Activated T-cell treated with anti-CD3 and anti-CD28 coated beads for 4 hours (primary cell): ENCODE measurements at places on chromosomes 4 and X.

GRCh38 chr4:83011689-83012199 is 1.1 kb upstream of the LIN54 start:
- DNase-seq, result no peak

DNA sequence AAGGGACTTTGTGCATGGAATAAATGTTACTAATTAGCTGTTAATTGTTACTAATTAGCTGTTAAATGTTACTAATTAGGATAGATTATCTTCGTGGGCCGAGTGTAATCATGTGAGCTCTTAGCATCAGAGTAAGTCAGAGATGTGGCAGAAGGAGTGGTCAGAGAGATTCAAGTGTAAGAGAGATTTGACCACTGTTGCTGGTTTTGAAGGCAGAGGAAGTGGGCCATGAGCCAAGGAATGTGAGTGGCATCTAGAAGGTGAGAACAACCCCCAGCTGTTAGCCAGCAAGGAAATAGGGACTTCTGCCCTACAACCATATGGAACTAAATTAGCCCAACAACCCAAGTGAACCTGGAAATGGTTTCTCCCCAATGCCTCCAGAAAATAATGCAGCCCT is 28.2 kb downstream of the ODAPH start:
- DNase-seq, result no peak

DNA sequence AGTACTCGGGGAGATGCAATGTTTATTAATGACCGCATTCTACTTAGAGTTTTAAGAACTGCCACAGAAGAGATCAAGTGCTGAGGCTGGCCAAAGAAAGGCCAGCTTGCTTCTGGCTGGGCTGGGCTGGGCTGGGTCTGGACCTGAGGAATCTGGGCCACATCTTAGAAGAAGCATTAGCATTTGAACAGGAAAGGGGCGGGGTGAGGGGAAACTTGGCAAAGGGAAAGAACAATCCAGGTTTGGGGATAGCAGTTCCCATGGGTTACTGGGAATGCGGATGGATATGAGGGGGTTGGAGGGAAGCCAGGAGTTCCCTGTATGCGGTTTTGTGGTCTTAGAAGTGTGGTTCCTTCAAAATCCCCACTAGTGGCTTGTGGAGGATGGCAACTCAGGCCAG is 83.3 kb downstream of the CLDN34 start:
- no peak for DNase-seq

DNA sequence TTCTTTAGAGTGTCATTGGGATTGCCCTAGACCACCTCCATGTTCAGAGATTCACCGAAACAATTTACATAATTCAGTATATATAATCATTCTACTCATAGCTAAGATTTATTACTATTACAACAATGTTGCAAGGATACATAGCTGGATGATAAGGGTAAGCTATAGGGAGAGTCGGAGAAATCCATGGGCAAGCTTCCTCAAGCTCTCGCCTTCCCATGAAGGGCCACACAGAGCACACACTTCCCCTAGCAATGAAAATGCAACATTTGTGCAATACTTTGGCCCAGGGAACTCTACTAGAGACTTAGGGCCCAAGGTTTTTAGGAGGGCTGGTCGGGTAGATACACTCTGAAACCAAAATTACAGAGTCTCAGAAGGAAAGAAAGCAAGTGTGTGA is 49.7 kb upstream of the ABCG2 start:
- DNase-seq, result no peak

GRCh38 chrX:154002215-154002719 is 17.4 kb downstream of the IRAK1 start:
- no peak for DNase-seq

- no peak for DNase-seq
Observed at GRCh38 chr4:136893573-136893972, 638.7 kb downstream of the PCDH18 start.

DNA sequence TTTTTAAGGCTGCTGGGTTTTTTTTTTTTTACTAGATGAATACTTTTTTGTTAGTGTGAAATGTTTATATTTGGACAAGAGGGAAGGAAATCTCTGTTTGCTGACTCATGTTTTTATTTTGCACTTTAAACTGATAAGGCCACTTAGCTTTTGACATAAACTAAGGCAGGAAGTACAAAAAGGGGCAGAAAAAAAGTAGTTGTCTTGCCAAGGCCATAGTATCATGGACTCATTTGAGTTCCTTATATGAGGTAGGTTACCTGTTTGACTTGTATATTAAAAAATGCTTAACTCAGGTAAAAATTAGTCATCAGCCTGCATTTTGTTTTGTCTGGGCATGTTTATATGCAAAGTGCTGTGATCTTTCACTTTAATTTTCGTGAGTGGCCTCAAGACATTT is 26.0 kb downstream of the SMAD1 start:
- no peak for DNase-seq

GRCh38 chr4:166682200-166682599 is 552.1 kb downstream of the SPOCK3 start:
- DNase-seq, result no peak

DNA sequence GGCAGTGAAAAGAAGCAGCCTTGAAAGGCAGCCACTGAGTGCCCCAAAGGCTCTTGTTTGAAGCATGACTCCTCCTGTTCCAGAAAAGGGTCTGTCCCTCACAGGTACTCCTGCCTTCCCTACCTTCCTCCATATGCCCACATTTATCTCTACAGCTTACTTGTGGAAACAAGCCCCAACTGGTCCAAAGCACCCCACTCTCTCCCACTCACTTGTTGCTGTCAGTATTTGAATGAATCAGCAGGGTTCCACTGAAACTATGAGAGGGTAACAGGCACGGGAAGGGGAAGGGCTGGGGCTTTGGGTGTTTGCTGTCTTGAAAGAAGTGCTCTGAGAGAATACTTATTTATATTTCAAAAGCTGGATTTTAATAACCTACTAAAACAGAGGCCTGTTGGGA is 34.9 kb downstream of the GPR143 start:
- DNase-seq, result no peak

DNA sequence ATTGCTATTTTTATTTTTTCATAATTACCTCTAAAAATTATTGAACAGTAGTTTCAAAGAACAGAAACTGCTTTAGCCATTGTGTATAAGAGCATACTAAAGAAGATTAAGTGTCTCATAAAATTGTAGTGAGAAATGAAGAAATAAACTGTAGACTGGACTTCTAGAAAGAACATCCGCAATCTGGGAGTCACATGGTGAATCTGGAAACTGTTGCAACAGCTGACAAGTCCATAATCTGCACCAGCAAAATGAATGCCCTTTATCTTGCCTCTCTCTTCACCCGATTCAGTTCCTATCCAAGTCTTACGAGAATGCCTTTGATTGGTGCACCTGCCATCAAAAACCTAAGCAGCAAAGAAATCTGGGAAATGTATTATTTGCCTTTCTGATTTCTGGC is 312.9 kb downstream of the NAF1 start:
- no peak for DNase-seq

- no peak for DNase-seq
Observed at GRCh38 chrX:63350465-63350877, 661 bp downstream of the SPIN4 start.

- no peak for DNase-seq
Observed at GRCh38 chr4:125582302-125582701, 267.5 kb downstream of the FAT4 start.

- DNase-seq, result no peak
Observed at GRCh38 chrX:38327775-38328081, 419 bp upstream of the RPGR start.

DNA sequence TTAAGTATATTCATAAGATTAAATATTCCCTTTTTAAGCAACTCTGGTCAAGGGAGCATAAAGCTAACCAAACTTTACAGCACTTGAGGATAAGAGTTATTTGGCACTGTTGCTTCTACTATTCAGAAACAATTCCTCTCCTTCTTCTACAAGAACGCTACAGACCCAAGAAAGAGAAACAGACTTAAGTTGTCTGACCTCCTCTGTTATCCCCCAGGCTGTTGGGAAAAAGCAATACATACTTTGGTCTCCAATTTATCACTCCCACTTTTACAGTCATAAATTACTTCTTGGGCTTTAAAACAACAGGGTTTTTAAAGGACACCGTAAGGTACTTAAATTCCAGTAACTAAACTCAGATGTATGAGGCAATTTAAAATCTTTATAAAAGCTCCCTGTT is 147.4 kb downstream of the COL25A1 start:
- no peak for DNase-seq

GRCh38 chrX:75746891-75747639 is 38.0 kb downstream of the MAGEE2 start:
- DNase-seq, result peak; percentile 1

- no peak for DNase-seq
Observed at GRCh38 chrX:124085063-124085462, 123.6 kb downstream of the STAG2 start.

DNA sequence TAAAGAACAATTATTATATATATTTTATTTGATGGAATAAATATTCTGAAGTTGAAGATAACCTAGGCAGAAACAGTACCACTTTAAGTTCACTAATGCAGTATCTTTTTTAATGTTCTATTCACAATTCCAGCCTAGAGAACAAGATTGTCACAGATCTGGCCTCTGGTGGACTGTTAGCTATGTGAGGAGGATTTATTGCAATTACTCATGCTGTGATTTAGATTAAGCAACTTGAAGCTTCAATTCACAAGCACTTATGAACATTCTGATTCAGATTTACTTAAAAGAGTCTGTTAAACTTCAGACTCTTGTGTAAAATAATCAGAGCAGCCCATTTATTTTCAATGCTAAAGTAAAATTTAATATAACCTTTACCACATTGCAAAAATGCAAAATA is 1489.8 kb downstream of the STIM2 start:
- no peak for DNase-seq

GRCh38 chr4:54254915-54255246 is 25.8 kb downstream of the PDGFRA start:
- DNase-seq, result no peak

DNA sequence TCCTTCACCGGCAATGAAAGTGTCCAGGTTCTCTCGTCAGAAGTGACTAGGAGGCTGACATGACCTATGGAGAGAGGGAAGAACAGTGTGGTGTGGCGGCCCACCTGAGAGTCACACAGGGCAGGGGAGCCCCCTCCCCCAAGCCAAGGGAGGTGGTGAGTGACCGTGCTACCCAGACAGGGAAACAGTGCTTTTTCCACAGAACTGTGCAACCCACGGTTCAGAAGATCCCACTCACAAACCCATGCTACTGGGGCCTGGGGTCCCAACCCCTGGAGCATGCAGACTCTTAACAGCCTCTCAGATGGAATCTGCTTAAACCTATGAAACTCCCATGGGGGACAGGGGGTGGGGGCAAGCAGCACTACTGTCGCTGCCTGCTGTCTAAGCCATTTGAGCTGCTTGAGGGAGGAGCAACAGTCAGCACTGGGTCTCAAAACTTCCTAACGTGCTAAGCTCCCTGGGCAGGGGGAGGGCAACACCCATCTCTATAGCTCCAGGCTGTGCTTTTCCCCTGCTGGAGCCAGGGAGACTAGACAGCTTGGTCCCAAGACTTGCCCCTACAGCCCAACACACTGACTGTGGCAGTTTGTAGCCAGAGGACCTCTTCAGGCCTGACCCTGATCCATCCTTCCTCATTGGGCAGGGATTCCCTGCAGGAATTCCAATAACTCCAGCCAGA is 850.4 kb upstream of the AADAT start:
- DNase-seq, result no peak

DNA sequence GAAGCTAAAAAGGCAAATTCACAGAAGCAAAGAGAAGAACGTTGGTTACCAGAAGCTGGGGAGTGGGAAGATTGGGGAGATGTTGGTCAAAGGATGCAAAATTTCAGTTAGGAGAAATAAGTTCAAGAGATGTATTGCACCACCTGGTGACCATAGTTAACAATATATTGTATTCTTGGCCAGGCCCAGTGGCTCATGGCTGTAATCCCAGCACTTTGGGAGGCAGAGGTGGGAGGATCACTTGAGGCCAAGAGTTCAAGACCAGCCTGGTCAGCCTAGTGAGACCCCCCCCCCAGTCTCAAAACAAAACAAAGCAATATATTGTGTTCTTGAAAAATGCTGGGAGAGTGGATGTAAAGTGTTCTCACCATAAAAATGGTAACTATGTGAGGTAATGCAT is 67.9 kb downstream of the TAB3 start:
- no peak for DNase-seq

DNA sequence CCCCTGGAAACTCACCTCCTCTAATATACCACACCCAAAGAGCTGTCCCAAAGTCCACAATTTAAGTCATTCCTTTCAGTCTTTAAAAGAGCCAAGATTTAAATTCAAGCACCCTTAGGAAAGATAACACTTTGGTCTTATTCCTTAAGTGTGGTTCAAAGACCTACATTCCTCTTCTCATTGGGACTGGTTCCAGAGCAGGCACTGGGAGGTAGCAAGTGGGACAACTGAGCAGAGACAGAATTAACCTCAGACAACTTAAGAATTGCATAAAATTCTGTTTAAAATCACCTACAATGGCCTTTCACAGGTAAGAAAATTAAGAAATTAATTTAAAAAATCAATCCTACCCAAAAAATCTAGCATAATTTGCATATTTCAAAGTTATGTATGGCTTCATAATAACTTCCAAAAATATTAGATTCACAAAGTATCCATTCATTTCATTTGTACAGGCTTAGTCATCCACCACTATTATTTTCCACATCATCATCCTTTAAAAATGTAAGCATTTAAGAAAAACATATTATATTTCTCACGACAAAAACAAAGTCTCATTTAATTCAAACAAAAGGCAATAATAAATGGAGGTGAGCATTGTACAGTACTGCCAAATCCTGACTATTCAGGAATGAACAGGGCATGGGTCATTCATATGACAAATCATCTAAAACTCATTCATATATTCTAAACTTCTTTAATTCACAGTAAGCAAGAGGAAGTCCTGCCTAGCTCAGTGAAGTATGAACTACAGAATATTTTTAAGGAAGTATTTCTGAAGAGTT is 13.6 kb downstream of the PRSS12 start:
- DNase-seq, result no peak

GRCh38 chrX:25523574-25524540 is 508.1 kb upstream of the ARX start:
- DNase-seq, result no peak

- no peak for DNase-seq
Observed at GRCh38 chr4:147648656-147649055, 31.5 kb downstream of the TMEM184C start.

DNA sequence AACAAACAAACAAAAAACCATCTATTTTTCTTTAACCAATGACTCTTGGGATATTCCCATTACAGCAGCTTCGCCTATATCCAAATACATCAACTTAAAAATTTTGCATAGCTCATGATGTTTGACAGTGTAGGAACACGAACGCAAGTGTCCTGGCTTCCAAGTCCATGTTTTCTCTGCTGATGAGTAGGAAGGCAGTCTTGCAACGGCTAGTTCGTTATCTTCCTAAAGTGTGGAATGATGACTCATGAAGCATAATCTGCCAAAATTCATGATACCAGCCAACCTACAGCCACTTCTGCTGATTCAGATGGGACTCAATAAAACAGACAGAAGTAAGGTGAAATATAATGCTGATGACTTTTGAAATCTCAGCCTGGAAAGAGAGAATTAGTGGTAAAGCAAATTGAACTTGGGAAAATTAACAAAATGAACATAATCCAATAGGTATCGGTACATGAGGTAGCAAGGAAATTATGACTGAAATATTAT is 6.4 kb upstream of the SEPTIN11 start:
- DNase-seq, result no peak

DNA sequence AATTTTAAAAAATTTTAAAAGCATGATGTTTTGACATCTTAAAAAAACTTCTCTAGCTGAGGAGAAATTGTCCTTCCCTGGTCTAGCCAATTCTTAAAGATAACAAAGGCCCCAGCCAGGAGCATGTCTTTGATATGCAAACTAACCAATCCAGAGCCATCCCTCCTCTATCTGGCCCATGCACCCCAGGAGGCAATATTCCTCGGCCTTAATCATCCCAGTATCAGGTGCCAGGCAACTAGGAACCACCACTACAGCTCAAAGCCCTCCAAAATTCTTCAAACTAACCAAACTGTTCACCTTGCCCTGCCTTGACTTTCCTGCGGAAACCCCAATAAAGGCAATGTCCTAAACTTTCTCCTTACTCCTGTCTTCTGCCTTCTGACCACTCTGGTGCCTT is 97.8 kb upstream of the USP9X start:
- DNase-seq, result no peak
